ENCODE measurements at places on chromosomes 1 and 21. TPM values are rescaled to one million over a fixed set of nuclear protein-coding genes. Genes with fewer than 3 reads are reported as not detected.

Gene OR10J1
- not detected for polyA plus RNA-seq

GRCh38 chr21:22346576-22346975, 1348.4 kb downstream of the NCAM2 start:
- no peaks in the 10 kb centered on the region for H3K4me1 ChIP-seq
- H3K27me3 ChIP-seq: no peaks in the 10 kb centered on the region
- H3K27ac ChIP-seq: no peak overlapping the region
- DNase-seq: no peak
- H3K36me3 ChIP-seq: no peaks in the 10 kb centered on the region
- no peak overlapping the region for H3K4me3 ChIP-seq

GRCh38 chr1:49298304-49298703, 521.6 kb upstream of the BEND5 start:
- H3K27me3 ChIP-seq: no peaks in the 10 kb centered on the region
- H3K36me3 ChIP-seq: no peaks in the 10 kb centered on the region
- H3K27ac ChIP-seq: no peak overlapping the region

GRCh38 chr1:32486463-32487113, 21.7 kb downstream of the ZBTB8B start:
- H3K36me3 ChIP-seq: no peaks in the 10 kb centered on the region
- H3K4me1 ChIP-seq: no peaks in the 10 kb centered on the region

GRCh38 chr21:31880816-31881215, 8.0 kb downstream of the HUNK start:
- DNase-seq: no peak
- H3K4me3 ChIP-seq: no peak overlapping the region
- H3K36me3 ChIP-seq: no peaks in the 10 kb centered on the region

GRCh38 chr1:117599286-117600221, 6.3 kb upstream of the TENT5C start:
- no peak for DNase-seq
- no peaks in the 10 kb centered on the region for H3K36me3 ChIP-seq
- H3K27me3 ChIP-seq: peaks cover 26% of the 10 kb centered on the region
- H3K27ac ChIP-seq: no peak overlapping the region
- no peak overlapping the region for H3K4me3 ChIP-seq

GRCh38 chr1:225834417-225835329, 24.7 kb downstream of the EPHX1 start:
- no peak overlapping the region for H3K27ac ChIP-seq
- peak; percentile 93 for DNase-seq
- no peak overlapping the region for H3K4me3 ChIP-seq
- no peaks in the 10 kb centered on the region for H3K27me3 ChIP-seq

- peaks cover 3% of the 10 kb centered on the region for H3K27me3 ChIP-seq
- H3K36me3 ChIP-seq: no peaks in the 10 kb centered on the region
- DNase-seq: no peak
- peaks cover 8% of the 10 kb centered on the region for H3K4me1 ChIP-seq
- no peak overlapping the region for H3K4me3 ChIP-seq
- no peak overlapping the region for H3K27ac ChIP-seq
Measured at GRCh38 chr1:236494586-236495466, 29.0 kb upstream of the LGALS8 start.

Gene HSPB7
- 2,165 TPM for polyA plus RNA-seq

DNA sequence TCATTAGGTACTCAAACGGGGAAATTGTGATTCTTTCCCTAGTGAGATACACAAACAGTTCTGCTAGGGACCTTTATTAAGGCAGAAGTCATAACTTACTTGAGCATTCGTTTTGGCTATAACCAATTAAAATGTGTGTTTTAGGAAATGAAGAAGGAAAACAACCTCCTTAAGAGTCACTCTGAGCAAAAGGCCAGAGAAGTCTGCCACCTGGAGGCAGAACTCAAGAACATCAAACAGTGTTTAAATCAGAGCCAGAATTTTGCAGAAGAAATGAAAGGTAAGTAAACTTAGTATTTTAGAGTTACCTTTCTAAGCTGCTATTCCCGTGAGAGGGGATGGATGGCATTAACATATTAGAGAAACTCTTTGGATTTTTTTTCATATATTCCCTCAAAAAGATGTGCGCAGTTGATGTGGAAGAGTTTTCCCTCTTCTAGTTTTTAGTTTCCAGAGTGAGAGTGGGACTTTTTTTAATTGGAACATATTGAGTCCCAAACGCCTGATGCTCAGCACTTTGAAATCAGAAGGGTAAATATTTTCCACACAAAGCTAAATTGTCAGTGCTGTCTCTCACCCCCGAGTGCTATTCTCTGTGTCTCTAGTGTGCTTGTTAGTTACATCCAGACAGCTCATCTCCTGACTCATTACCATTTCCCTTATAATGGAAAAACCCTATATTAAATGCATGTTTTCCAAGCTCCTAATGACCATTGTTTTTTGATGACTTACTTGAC, 34.9 kb downstream of the CENPF start:
- H3K4me1 ChIP-seq: peaks cover 5% of the 10 kb centered on the region
- H3K36me3 ChIP-seq: no peaks in the 10 kb centered on the region
- H3K4me3 ChIP-seq: no peak overlapping the region
- peak; percentile 77 for DNase-seq

DNA sequence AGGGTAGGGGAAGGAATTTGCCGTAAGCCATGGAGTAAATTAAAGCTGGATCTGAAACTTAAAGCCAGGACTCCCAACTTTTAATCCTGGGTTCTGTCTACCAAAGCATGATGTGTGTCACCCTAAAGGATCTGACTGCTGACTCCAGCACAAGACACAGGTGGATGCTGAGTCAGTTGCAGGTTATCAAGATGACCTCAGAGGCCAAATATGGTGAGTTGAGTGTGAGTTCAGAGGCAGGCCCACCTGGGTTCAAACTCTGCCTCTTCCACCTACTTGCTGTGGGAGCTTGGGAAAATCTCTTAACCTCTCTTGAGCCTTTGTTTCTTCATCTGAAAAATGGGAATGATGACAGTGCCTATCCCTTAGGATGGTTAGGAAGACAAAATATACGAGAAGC, 16.7 kb upstream of the LDLRAP1 start:
- no peaks in the 10 kb centered on the region for H3K36me3 ChIP-seq
- H3K27ac ChIP-seq: no peak overlapping the region
- no peak overlapping the region for H3K4me3 ChIP-seq
- DNase-seq: no peak
- no peaks in the 10 kb centered on the region for H3K4me1 ChIP-seq

Gene AADACL4
- not detected for polyA plus RNA-seq

GRCh38 chr1:3396411-3396810, 58.1 kb upstream of the ARHGEF16 start:
- peaks cover 3% of the 10 kb centered on the region for H3K27me3 ChIP-seq
- H3K4me1 ChIP-seq: peaks cover 30% of the 10 kb centered on the region
- no peak for DNase-seq
- no peaks in the 10 kb centered on the region for H3K36me3 ChIP-seq

Gene CELA2A
- not detected for polyA plus RNA-seq

GRCh38 chr21:32867597-32867996, 96.0 kb upstream of the PAXBP1 start:
- DNase-seq: no peak
- H3K36me3 ChIP-seq: no peaks in the 10 kb centered on the region
- H3K27ac ChIP-seq: no peak overlapping the region
- no peaks in the 10 kb centered on the region for H3K27me3 ChIP-seq
- H3K4me3 ChIP-seq: no peak overlapping the region

DNA sequence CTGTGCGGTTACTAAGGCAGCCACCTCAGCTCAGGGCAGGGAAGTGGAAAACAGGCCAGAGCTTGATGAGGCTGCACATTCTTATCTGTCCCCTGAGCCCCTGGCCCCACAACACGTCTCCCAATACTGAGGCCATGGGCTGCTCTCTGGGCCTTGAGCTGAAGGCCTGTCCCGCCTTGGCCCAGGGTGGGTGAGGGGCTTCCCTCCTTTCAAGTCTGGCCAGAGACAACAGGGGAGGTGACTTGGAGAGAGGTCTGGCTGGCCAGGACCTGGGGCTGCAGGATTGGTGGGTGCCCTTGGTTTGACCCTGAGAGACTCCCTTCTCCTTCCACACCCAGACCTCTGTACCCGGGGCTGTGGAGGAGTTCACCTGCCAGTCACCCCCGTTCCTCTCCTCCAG, 563.8 kb downstream of the PTPRU start:
- no peak for DNase-seq
- no peak overlapping the region for H3K4me3 ChIP-seq
- H3K36me3 ChIP-seq: no peaks in the 10 kb centered on the region
- H3K27ac ChIP-seq: no peak overlapping the region
- peaks cover 8% of the 10 kb centered on the region for H3K4me1 ChIP-seq

Gene OXCT2
- 0.35 TPM for polyA plus RNA-seq

- H3K27me3 ChIP-seq: no peaks in the 10 kb centered on the region
- H3K4me3 ChIP-seq: peak overlapping the region; percentile 78
- H3K4me1 ChIP-seq: no peaks in the 10 kb centered on the region
- H3K27ac ChIP-seq: no peak overlapping the region
Measured at GRCh38 chr1:3454811-3455618, 550 bp downstream of the ARHGEF16 start.

DNA sequence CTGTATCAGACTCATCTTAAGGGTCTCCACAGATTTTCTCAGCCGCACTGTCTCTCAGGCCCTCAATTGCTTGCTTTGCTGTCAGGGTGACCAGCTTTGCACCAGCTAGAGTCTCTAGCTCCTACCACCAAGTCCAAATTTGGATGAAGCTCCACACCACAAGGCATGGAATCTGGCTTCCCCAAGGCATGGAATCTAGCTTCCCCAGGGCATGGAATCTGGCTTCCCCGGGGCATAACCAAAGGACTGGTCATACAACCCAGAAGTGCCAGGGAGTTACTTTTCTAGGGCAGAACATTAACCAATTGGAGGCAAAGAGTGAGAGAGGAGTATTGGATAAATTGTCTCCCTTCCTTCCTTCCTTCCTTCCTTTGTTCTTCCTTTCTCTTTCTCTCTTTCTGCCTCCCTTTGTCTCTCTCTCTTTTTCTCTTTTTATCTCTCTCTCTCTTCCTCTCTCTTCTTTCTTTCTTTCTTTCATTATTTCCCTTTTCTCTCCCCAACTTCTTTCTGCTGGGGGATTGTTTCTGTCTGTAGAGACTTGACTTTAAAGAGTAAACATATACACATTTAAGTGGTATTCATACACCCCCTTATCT, 76.9 kb upstream of the HAO2 start:
- peaks cover 6% of the 10 kb centered on the region for H3K4me1 ChIP-seq
- no peak overlapping the region for H3K27ac ChIP-seq
- no peak for DNase-seq
- H3K36me3 ChIP-seq: no peaks in the 10 kb centered on the region
- no peaks in the 10 kb centered on the region for H3K27me3 ChIP-seq

DNA sequence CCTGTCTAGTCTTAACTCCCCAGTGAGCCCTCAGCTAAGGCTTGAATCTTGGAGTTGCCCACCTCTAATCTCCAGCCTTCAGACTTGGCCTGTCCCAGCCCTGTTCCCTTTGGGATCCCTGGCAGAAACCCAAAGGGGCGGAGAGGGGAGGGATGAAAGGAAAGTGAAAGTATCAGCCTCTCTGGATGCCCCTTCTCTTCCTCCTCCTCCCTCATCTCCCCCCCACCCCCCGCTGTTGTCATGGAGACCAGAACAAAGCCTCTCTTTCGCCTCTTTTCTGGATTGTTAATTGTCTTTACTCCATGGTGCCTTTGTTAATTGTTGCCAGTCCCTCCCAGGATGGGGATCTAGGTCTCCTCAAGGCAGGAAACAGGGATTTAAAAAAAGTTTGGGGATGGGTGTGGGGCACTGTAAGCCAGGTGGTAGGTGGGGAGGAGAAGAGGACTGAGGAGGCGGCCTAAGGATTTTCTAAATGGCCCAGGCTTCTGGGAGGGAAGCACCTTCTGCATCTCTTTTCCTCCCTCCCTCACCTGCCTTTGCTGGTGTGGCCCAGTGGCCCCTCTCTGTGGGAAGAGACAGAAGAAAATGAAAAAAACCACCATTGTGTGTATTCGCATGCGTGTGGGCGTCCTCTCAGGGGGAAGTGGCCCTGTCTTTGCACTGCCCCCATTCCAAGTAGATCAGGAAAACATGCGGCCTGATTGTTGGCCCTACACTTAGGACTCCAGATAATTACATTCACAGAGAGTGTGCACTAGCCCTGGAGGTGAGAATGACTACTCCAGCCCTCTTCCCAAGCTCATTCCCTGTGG, 7.5 kb upstream of the SOX13 start:
- H3K27ac ChIP-seq: no peak overlapping the region
- H3K36me3 ChIP-seq: no peaks in the 10 kb centered on the region
- peak; percentile 64 for DNase-seq
- H3K4me1 ChIP-seq: no peaks in the 10 kb centered on the region
- no peaks in the 10 kb centered on the region for H3K27me3 ChIP-seq
- no peak overlapping the region for H3K4me3 ChIP-seq

Gene KCND3
- polyA plus RNA-seq: 0.05 TPM

DNA sequence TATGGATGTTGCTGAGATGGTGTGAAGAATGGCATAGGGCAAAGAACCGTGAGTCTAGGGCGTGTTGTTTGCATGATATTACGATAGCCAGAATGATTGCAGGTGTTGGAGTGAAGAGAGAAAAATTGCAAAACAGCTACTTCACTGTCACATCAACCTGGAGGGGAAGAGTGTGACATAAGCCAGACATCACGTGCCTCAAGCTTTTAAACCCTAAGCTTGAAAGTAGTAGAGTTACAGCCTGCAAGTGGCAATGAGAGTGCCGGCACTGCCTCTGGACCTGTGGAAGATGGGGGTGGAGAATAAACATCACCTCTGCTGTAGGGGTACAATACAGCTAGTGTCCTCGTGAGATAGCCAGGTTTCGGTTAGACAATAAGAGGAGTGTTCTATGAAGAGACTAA, 11.1 kb downstream of the EEIG2 start:
- peaks cover 7% of the 10 kb centered on the region for H3K4me1 ChIP-seq
- no peak overlapping the region for H3K4me3 ChIP-seq
- no peaks in the 10 kb centered on the region for H3K27me3 ChIP-seq
- H3K27ac ChIP-seq: peak overlapping the region; percentile 24
- H3K36me3 ChIP-seq: no peaks in the 10 kb centered on the region

Gene SH2D2A
- polyA plus RNA-seq: 1.1 TPM

GRCh38 chr1:50982611-50983010, 12.6 kb downstream of the CDKN2C start:
- no peaks in the 10 kb centered on the region for H3K36me3 ChIP-seq
- H3K27ac ChIP-seq: no peak overlapping the region
- H3K4me1 ChIP-seq: no peaks in the 10 kb centered on the region
- DNase-seq: no peak
- H3K27me3 ChIP-seq: peaks cover 92% of the 10 kb centered on the region

Gene RSBN1
- polyA plus RNA-seq: 18.8 TPM

GRCh38 chr1:193456811-193457280, 270.4 kb upstream of the B3GALT2 start:
- peak overlapping the region; percentile 8 for H3K27ac ChIP-seq
- peaks cover 14% of the 10 kb centered on the region for H3K4me1 ChIP-seq
- H3K4me3 ChIP-seq: no peak overlapping the region
- H3K27me3 ChIP-seq: no peaks in the 10 kb centered on the region
- no peaks in the 10 kb centered on the region for H3K36me3 ChIP-seq
- peak; percentile 10 for DNase-seq

Gene CSF1
- polyA plus RNA-seq: 6.6 TPM

DNA sequence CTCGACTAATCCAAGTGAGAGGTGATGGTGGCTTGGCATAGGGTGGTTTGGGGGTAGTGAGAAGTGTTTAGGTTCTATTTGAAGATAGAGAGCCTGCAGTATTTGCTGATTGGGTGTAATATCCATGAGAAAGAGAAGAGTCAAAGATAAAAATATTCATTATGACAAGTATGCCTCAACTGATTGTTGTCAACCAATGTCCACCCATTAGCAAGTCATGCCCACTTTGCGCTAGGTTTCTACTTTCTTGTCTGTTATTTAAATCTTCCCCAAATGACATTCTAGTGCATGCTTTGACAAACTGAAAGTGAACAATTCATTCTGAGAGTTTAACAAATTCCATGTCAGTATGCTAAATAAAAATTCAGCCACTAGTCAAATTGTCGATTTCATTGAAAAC, 3.8 kb upstream of the XCL1 start:
- H3K4me3 ChIP-seq: no peak overlapping the region
- H3K27me3 ChIP-seq: no peaks in the 10 kb centered on the region
- no peaks in the 10 kb centered on the region for H3K36me3 ChIP-seq
- no peak for DNase-seq
- H3K4me1 ChIP-seq: peaks cover 12% of the 10 kb centered on the region
